ENCODE measurements at places on chromosomes 12 and 14. TPM values are rescaled to one million over a fixed set of nuclear protein-coding genes. Genes with fewer than 3 reads are reported as not detected.

DNA sequence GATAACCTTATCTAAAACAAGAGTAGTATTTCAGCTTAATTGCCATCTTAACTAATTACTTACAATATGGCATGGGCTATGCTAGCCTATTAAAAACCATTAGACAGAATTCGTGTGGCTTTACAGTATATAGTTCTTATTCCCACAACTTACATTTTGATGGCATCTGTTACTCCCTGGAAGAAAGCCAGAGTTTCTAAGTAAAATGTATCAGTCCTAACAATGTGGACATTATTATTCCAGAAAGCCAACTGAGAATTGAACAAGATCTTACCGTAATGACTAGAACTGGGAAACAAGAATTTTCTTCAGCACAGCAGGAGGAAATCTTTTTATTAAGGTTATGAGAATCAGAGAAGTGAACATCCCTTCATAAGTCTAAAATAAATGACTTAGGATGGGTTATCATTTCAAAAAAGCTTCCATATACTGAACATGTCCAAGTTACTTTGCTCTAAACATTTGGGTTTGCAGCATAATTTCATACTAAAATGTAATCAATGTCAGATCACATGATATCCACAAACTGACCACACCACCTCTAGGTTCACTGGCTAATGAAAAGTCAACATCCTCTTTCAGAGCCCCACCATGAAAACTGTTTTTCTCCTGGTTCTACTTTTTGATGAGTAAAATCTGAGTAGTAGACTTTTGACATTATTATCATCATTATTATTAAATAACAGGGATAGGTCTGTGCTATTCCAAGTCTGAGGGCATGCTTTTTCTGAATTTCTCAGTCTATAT, 179.7 kb downstream of the SSPN start:
- no peaks in the 10 kb centered on the region for H3K4me1 ChIP-seq
- no peaks in the 10 kb centered on the region for H3K27me3 ChIP-seq
- H3K36me3 ChIP-seq, result no peaks in the 10 kb centered on the region
- H3K27ac ChIP-seq, result no peak overlapping the region
- no peak for DNase-seq
- H3K4me3 ChIP-seq, result no peak overlapping the region

GRCh38 chr12:58648176-58648575, 272.1 kb downstream of the LRIG3 start:
- no peak overlapping the region for H3K4me3 ChIP-seq
- H3K4me1 ChIP-seq, result no peaks in the 10 kb centered on the region
- no peaks in the 10 kb centered on the region for H3K27me3 ChIP-seq
- H3K27ac ChIP-seq, result no peak overlapping the region

GRCh38 chr12:96912261-96912660, 5.2 kb downstream of the NEDD1 start:
- peaks cover 12% of the 10 kb centered on the region for H3K4me1 ChIP-seq
- no peak for DNase-seq
- H3K27ac ChIP-seq, result no peak overlapping the region
- no peak overlapping the region for H3K4me3 ChIP-seq

GRCh38 chr12:2960996-2961616, 1.9 kb downstream of the TEAD4 start:
- peak overlapping the region; percentile 76 for H3K4me3 ChIP-seq
- peak overlapping the region; percentile 82 for H3K27ac ChIP-seq
- no peaks in the 10 kb centered on the region for H3K36me3 ChIP-seq
- no peak for DNase-seq

DNA sequence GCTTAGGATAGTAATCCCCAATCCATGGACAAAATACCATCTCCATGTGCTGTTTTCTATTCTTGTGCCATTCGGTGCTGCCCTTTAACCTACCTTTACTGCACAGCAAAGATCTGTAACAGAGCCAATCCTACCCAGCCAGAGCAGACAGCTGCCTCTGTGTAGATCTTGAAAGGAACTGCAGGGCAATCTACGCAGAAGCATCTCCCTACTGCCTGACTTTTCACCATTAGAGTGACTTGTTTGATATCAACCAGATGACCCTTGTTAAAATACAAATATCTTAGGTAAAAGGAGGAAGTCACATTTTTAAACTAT, 33.9 kb upstream of the PPM1A start:
- DNase-seq, result no peak
- no peak overlapping the region for H3K4me3 ChIP-seq
- no peaks in the 10 kb centered on the region for H3K36me3 ChIP-seq
- no peak overlapping the region for H3K27ac ChIP-seq
- H3K27me3 ChIP-seq, result no peaks in the 10 kb centered on the region

The PPP1CC gene
- total RNA-seq, result 26.0 TPM

GRCh38 chr12:44847888-44848702, 28.0 kb downstream of the NELL2 start:
- peak overlapping the region; percentile 16 for H3K27ac ChIP-seq
- H3K27me3 ChIP-seq, result no peaks in the 10 kb centered on the region
- H3K4me1 ChIP-seq, result no peaks in the 10 kb centered on the region
- DNase-seq, result no peak
- no peaks in the 10 kb centered on the region for H3K36me3 ChIP-seq

GRCh38 chr12:87870493-87871460, 158.4 kb downstream of the C12orf50 start:
- H3K36me3 ChIP-seq, result no peaks in the 10 kb centered on the region
- H3K4me1 ChIP-seq, result no peaks in the 10 kb centered on the region
- H3K4me3 ChIP-seq, result no peak overlapping the region
- no peaks in the 10 kb centered on the region for H3K27me3 ChIP-seq

The CELA1 gene
- total RNA-seq, result not detected

DNA sequence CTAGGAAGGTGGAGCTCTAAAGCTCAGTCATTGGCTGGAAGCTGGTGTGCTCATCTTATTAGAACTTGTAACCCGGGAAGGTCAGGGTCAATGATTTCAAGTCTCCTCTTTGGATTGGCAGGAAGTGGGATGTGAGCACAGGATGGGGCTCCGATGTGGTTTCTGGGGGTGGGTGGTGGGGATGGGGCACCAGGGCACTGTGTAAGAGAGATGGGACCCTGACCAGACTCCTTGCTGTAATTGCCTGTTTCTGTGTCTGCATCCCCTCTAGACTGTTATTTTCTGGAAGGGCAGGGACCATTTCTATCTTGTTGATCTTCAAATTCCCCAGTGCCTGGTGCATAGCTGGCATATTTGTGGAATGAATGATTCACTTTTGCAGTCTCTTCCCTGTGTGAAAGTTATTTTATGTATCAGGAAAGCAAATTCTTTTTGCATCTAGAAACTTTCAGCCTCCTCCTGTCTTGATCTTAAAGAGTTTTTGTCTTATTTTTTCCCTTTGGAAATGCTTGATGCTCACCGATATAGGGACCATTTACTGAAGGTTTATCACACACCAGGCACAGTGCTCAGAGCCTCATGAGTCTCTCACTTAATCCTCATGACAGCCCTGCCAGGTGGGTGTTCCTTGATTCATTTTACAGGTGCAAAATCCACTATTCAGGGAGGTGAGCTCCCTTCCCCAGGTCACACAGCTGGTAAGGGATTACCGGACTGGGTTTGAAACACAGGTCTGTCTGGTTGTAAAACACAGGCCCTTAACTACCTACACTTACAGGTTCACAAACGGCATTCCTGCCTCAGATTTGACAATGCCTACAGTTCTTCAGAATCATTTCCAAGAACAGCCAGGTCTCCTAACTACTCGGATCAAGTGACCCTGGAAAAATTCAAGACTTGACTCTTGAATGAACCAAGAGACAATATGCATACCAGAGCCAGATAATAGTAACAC, 86.9 kb upstream of the IGF1 start:
- no peak overlapping the region for H3K27ac ChIP-seq
- DNase-seq, result no peak
- no peaks in the 10 kb centered on the region for H3K36me3 ChIP-seq

DNA sequence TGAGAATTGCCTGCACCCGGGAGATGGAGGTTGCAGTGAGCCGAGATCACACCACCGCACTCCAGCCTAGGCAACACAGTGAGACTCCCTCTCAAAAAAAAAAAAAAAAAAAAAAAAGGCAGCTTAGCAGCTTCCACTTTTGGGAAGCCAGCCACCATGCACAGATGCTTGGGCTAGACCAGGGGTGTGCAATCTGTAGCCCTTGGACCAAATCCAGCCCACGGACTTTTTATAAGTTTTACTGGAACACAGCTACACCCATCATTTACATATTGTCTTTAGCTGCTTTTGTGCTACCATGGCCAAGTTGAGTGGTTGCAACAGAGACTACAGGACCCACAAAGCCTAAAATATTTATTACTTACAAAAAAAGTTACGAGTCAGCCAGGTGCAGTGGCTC, 6.7 kb downstream of the CIT start:
- no peak overlapping the region for H3K4me3 ChIP-seq
- no peaks in the 10 kb centered on the region for H3K27me3 ChIP-seq
- H3K27ac ChIP-seq, result no peak overlapping the region
- H3K36me3 ChIP-seq, result no peaks in the 10 kb centered on the region
- H3K4me1 ChIP-seq, result no peaks in the 10 kb centered on the region
- no peak for DNase-seq

- DNase-seq, result peak; percentile 95
- H3K4me1 ChIP-seq, result peaks cover 18% of the 10 kb centered on the region
- peaks cover 32% of the 10 kb centered on the region for H3K36me3 ChIP-seq
- peak overlapping the region; percentile 79 for H3K27ac ChIP-seq
- H3K4me3 ChIP-seq, result peak overlapping the region; percentile 94
Measured at GRCh38 chr12:2795291-2796186, 769 bp downstream of the FKBP4 start.

DNA sequence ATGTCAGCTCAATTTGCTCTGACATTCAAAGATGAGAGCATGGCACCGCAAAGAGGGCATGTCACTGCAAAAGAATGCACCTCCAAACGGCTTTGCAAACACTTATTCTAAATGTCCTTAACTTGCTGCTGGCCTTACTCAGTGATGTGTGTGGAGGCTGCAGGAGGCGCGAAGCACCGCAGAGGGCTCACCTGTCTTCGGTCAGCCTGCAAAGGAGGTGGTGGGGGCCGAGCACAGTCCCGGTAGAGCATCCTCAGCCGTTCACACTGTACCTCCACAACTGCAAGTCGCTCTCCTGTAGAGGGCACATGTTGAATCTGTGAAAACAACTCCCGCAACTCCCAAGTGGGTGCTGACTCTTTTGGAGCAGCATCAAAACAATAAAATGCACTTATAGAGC, 93.8 kb downstream of the TRAFD1 start:
- no peaks in the 10 kb centered on the region for H3K4me1 ChIP-seq
- no peaks in the 10 kb centered on the region for H3K27me3 ChIP-seq
- DNase-seq, result no peak
- H3K4me3 ChIP-seq, result no peak overlapping the region
- peaks cover 2% of the 10 kb centered on the region for H3K36me3 ChIP-seq

Data from upper lobe of left lung (tissue), 6 donors.